ENCODE measurements at places on chromosomes 5 and 9. TPM values are rescaled to one million over a fixed set of nuclear protein-coding genes. Genes with fewer than 3 reads are reported as not detected.

ACTL7A gene
- not detected for total RNA-seq

RNF180 gene
- total RNA-seq: 27.9 TPM

CSF2 gene
- total RNA-seq: not detected

S100Z gene
- total RNA-seq: not detected

MYOZ3 gene
- total RNA-seq: 5.6 TPM

MELK gene
- total RNA-seq: 0.89 TPM

MLLT3 gene
- total RNA-seq: 8.3 TPM

KYAT1 gene
- total RNA-seq: 18.0 TPM

PCDHB2 gene
- 1.9 TPM for total RNA-seq

TGFBI gene
- 41.6 TPM for total RNA-seq

ARAP3 gene
- total RNA-seq: 18.8 TPM

TXNDC8 gene
- total RNA-seq: not detected

PHYHD1 gene
- 30.4 TPM for total RNA-seq

SLC45A2 gene
- total RNA-seq: not detected

SH3RF2 gene
- total RNA-seq: 151 TPM

FST gene
- total RNA-seq: 2.3 TPM

TAF11L12 gene
- not detected for total RNA-seq

DMRT3 gene
- not detected for total RNA-seq

C7 gene
- total RNA-seq: 636 TPM

ESM1 gene
- total RNA-seq: 0.65 TPM

TAF11L10 gene
- total RNA-seq: not detected

BRINP1 gene
- total RNA-seq: 1.1 TPM

PURA gene
- total RNA-seq: 33.6 TPM

PCDHGA9 gene
- 3.7 TPM for total RNA-seq

ACTBL2 gene
- not detected for total RNA-seq

LIX1 gene
- 0.20 TPM for total RNA-seq

BAAT gene
- 0.08 TPM for total RNA-seq

PPWD1 gene
- total RNA-seq: 19.8 TPM

C1QTNF3 gene
- total RNA-seq: 2.5 TPM
